Skeletal muscle cell (primary cell): ENCODE measurements at places on chromosomes 2 and 18.

DNA sequence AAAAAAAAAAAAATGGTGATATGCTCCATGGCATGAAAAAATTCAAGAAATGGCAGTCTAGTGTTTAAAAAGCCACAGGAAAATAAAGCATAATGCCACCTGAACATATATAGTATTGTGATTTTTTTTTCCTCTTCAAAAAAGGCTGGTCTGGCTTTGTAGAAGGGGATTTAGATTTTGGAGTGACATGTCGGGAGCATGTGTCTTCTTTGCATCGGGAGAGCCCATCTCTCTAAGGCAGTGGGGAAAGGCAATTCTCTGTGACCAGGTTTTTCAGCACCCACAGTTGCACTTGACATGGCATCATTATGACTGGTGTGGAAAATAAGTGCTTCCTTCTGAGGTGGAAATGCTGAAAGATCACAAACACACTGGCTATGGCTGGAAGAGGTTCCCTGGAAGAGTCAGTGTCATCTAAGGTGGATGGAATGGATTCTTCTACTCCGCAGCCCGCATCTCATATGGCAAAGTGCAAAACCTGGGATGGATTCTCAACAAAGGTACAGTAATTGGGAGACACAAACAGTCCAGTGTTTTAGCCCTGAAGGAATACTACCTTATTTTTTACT lies 172.5 kb downstream of the AGAP1 start:
- peak; percentile 59 for DNase-seq

GRCh38 chr2:222548992-222549391 lies 106.9 kb downstream of the FARSB start:
- DNase-seq, result no peak

- no peak for DNase-seq
Measured at GRCh38 chr2:188956961-188957360, 17.2 kb upstream of the COL3A1 start.

DNA sequence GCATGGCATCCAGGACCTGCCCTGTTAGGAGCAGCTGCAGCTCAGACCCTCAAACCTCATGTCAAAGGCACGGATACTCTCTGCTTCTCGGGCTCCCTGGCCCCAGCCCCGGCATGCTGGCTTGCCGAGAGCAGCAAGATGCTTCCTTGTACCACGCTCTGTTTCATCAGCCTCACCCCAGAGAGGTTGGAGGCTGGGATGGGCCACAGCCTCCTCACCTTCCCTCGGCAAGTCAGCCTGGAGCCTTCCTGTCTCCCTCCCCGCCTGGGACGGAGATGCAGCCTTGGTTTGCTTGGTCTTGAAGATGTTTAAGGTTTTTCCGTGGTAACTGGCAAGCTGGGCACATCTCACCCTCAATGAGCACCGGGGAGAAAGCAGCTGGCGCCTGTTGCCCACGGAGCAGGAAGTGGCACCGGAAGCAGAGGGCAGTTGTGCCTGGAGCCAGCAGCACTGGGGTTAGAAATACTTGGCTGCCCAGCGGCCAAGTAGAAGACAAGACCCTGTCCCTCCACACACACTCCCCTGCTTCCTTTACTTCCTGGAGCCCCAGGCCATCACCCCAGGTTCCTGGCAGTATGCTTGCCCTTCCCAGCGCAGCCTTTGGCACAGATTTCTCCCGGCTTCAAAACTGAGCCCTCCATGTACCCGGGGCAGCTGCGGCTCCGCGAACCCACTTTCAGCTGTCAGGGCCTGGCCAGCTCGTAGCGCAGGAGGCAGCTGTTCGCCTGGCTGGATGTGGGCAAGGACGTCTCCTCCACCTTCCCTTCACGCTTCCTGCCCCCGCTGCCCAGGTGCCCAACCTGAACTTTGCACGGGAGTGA lies 17.4 kb downstream of the FBLN7 start:
- no peak for DNase-seq

DNA sequence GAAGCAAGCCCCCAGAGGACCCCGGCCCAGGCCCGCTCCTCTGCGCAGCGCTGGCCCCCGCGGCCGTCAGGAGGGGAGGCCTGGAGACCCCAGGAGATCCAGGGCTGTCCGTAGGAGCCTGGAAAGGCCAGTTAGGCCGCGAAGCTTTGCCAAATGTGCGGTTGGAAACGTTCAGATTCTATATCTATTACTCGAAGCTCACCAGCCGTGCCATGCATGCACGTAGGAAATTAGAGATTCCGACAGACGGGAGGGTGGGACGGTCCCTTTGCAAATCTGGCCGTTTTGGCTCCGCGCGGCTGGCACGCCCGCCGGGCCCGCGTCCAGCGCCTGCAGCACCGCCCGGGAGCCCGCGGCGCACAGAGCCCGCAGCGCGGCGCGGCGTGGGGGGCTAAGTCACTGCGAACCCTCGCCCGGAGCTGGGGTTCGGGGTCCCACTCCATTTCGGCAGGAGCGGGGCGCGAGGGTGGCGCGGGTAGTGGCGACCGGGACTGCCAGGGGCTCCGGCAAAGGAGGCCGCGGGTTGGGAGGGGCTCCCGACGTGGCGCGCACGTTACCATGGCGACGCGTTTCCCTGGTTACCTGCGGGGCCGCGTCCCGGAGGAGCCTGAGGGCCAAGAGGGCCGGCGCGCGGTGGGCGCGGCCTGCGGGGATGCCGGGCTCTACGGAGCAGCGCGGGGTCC lies 488.6 kb upstream of the SMIM21 start:
- DNase-seq, result no peak

- no peak for DNase-seq
Measured at GRCh38 chr2:129281791-129282530, 697.5 kb upstream of the RAB6C start.

DNA sequence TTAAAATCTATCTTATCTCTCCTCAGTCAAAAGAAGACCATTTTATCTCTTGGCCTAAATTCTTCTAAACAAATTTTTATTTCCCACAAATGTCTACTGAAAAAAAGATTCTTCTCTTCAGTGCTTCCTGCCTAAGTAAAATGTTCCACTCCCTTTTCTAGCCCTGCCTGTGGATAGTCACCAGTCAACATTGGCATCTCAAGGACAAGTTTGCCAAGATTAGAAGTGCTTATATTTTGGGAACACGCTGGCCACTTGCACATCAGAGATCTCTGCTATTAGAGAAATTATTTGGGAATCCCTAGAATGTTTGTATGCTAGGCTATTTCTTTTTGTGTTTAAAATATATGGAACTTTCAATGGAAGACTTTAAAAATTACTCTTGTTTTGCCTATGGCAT lies 758.2 kb upstream of the CDH7 start:
- DNase-seq, result no peak

- DNase-seq, result no peak
Measured at GRCh38 chr18:48875314-48875941, 75.3 kb downstream of the SMAD7 start.

GRCh38 chr2:241853651-241854341 lies 4.9 kb downstream of the PDCD1 start:
- no peak for DNase-seq

DNA sequence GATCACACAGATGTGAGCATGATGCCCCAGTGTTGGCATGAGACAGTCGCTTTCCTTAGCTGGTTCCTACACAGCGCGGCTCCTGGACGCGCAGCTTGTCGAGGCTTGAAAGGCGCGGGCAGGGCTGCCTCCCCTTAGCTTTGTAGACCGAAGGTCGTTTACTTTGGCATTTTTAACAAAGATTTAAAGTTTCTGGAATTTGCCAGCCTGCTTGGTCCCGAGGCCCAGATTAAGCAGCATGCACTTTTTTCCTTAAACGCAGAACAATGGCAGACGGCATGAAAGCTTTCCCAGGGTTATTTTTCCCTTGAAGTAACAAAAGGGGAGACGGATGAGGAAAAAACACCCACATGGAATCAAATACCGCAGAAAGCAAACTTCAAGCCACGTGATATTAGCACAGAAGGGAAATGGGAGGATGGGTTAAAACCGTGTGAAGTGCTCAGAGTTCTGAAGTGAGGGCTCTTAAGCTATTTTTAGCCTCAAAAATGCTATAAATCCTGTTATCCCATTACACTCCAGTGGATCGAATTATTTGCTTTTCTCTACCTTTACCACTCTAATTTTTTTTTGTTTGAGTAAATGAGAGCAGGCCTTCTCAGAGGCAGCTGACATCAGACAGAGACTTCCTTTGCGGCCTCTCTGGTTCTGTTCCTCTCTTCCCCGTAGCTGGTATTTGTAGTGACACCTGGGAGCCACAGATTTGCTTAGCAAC lies 55.7 kb downstream of the NPAS2 start:
- DNase-seq, result no peak

DNA sequence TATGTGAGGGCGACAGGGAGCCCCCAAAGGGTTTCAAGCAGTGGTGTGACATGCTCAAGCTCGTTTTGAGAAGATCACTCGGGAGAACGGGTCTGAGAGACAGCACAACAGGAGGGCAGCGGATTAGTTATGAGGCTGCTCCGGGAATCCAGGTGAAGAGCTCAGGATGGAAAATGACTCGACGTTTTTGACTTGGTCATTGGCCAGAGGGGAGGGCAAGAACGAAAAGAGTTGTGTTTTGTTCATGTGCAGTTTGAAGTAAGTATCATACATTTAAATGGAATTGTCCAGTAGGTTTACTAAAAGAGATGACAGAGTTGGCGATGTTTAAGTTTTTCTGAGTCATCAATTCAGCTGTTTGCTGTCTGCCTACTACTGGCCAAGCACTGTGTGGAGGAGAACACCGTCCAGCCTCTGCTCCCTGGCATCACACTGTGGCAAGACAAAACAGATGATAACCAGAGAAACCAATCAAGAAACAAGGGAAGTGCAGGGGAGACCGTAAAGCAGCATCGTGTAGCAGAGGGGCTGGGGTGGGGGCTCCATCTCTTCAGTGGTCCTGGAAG lies 25.3 kb upstream of the ANXA4 start:
- no peak for DNase-seq

DNA sequence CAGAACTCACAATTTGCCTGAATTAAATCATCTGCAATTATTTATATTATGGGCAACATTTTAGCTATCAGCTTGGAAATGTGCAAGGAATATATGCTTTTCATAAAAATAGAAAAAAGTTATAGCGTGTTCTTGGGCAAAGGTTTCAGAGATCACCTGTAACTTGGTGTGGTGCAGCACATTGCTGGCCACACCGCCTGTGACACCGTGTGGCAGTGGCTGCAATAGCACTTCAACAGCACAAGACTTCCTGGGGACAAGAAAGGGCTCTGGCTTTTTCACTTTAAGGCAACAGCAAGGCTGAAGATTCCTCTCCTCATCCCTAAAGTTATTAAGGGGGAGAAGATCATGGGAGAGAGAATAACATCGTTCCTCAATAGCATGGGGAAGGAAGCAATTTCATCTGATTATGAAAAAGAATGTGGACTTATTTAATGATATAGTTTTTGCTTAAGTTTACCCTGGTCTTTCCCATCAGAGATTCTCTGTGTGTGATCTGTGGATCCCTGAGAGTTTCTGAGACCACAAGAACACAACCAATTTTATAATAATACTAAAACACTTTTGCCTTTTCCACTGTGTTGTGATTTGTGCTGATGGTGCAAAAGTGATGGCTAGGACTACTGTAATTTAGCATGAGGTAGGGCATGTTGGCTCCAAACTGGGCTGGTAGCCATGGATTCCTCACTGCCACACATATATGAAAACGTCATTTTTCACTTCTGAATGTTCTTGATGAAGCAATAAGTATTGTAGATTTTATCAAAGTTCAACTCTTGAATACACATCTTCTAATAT lies 15.0 kb upstream of the SERPINB3 start:
- no peak for DNase-seq

DNA sequence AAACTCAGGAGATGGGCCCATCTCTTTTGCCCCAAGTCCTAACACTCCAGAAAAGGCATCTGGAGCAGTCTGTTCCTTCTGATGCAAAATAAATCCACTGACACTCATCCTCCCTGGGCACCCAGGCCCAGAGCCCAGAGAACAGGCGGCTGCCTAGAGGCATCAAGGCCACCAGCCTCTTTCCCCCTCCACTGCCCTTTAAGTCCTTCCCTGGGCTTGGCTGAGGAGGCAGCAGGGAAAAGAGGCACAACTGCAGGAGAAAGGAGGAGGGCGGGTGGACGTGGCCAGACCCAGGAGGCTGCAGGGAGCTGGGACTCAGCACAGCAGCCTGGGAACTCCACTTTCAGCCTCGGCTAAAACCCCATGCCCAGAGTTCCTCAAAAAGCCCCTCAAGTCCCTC lies 99.7 kb upstream of the ID2 start:
- DNase-seq, result no peak

DNA sequence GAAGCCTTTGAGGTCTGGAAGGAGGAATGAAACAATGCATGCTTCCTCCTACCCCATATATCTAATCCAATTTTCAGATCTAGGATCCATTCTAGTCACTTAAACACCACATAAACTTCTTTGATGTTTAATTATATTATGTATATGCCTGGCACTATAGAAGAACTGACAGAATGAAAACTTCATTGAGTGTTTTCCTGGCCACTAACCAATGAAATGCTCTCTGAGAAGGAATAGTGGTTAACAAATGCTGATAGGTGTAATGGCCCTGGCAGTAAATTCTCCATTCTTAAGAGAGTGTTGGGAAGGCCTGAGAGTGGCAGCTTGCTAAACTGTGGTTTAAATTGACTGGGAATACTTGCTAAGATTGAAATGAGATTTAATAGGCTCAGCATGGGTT lies 710.0 kb downstream of the LRRTM4 start:
- no peak for DNase-seq

- DNase-seq, result no peak
Measured at GRCh38 chr18:11008505-11008904, 140.9 kb downstream of the PIEZO2 start.

GRCh38 chr2:173496746-173497145 lies 142.1 kb downstream of the CDCA7 start:
- DNase-seq, result peak; percentile 48

GRCh38 chr18:66013969-66014368 lies 263.2 kb downstream of the CDH7 start:
- DNase-seq, result no peak

- no peak for DNase-seq
Measured at GRCh38 chr2:62857139-62857931, 151.8 kb downstream of the EHBP1 start.

DNA sequence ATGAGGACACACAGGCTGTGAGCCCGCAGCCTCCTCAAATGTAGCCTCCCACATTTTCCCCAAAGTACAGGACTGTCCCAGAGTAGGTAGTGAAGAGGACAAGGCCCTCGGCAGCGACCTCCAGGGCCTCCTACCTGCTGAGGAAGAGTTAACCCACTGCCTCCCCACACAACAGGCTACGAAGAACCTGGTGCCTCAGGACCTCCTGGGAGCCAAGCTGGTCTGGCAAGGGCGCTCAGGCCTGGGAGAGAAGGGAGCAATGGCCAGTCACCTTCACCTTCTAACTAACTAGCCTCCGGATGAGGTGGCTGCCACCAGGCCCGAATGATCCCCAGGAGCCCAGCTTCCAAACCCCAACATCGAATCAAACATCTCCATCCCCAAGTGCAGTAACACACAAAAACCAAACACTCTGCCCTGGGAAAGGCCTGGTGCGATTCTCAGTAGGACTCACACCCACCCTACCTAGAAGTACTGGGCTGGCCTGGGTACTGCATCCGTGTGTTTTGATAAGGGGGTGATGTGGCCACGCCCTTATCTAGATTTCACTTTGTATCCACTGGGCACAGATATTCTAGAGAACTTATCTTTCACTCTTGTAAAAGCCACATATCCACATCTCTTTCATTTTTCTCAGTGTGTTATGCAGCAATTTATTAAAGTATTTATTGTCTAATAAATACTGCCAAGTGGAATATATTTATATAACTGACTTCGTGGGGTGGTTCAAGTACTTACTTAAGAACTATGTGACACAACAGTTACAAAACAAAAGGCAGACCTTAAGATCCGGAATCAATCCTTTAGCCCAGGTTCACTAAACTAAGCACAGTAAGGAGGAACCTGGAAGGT lies 9.7 kb downstream of the ERFE start:
- DNase-seq, result no peak

GRCh38 chr2:237896507-237896892 lies 37.1 kb downstream of the RAMP1 start:
- no peak for DNase-seq

GRCh38 chr18:11745521-11745920 lies 56.5 kb downstream of the GNAL start:
- DNase-seq, result no peak
